NCI-H2081 treated with DMSO at 0.1 percent for 48 hours (cell line): ENCODE measurements at places on chromosomes 7 and 10.

GRCh38 chr10:15606377-15606776 lies 113.3 kb downstream of the ITGA8 start:
- no peak for DNase-seq

GRCh38 chr7:111384065-111384891 lies 178.0 kb downstream of the IMMP2L start:
- no peak for DNase-seq

GRCh38 chr10:50516171-50516570 lies 107.6 kb downstream of the SGMS1 start:
- no peak for DNase-seq

DNA sequence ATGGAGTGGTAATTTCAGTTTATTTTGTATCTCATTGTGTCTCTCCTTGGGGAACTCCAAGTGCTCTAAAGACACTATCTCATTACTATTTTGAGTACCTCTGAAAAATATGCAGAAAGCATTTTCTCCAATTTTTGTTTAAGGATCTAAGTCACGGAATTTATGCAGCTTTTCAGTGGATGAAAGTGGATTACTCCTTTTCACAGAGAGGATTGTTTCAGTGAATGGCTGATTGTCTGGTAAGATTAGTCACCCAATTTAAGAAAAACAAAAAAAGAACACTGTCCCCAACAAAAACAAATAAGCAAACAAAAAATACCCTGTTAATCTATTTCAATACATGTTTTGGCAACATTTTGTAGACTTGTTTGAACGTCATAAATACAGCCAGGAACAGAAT lies 338.3 kb upstream of the TEX47 start:
- DNase-seq, result no peak

GRCh38 chr7:100837099-100837836 lies 9.9 kb upstream of the EPHB4 start:
- DNase-seq, result no peak
